Amygdala (tissue), 56 donors: ENCODE measurements at places on chromosomes 11 and 22.

DNA sequence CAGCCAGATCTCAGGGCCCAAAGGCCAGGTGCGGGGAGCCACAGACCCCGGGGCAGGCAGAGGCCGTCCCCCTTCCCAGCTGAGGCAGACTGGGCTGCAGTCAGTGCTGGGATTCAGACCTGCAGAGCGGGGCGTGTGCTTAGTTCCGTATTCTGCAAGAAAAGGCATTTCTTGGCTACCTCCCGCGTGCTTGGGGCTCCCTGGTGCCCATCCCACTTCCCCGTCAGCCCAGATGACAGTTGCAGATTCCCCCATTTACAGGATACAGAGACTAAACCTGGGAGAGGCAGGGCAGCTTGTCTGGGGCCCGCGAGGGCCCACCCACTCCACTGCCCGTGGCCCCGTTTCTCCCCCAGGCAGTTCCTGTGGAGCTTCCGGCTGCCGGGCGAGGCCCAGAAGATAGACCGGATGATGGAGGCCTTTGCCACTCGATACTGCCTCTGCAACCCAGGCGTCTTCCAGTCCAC is 18.3 kb downstream of the CYTH4 start:
- DNase-seq = no peak

DNA sequence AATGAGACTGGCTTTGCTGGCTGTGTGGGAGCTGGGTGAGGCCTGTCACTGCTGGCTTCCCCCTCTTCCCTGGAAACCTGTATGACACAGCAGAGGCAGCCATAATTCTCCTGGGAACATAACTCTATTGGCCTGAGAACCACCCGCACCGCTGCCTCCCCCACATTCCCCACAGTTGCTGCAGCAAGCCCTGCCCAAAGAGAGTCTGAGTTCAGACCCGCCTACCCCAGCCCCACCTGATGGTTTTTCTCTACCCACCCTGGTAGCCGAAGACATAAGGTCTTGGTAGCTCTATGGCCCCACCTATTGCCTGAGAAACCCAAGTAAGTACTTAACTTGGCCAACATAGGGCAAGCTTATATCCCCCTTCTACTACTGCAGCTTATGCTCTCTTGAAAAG is 174.8 kb downstream of the C11orf91 start:
- DNase-seq = no peak

- no peak for DNase-seq
These were observed 36.9 kb downstream of the CHRDL2 start for GRCh38 chr11:74694136-74694930.

- DNase-seq = no peak
These were observed 22.4 kb downstream of the RTCB start for GRCh38 chr22:32389685-32390084.

DNA sequence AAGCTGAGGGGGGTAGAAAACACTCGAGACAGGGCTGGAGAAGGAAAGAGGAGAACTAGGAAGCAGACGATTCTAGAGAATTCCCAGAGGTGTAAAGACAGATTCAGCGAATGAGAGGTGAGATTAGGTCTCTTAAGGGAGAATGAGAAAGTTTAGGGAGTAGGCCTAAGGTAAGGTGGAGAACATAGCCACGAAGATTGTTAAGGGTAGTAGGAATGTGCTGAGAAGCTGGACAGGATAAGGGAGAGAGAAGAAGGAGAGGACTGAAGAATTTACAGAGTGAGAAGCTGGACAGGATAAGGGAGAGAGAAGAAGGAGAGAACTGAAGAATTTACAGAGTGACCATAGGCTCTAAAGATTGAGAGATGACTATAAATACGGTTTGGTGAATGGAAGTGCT is 908 bp downstream of the PPME1 start:
- no peak for DNase-seq

GRCh38 chr11:607020-607780 is 8.6 kb downstream of the IRF7 start:
- no peak for DNase-seq

DNA sequence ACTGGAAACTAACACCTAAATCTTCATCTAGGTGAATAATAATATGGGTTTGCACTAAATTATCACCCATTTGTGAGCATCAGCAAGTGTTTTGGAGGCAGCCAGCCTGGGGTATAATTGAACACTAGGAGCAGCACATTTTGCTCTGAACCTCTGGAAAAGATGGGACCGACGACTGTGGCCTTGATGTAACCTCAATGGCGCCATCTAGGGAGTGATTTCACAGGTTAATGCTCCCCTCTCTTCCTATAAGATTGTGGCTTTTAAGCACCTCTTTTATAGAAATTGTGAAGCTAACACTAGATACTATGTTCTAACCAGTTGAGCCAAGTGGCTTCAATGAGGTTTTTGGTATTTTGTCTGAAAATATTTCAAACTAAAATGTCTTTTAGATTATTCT is 203.7 kb downstream of the NELL1 start:
- DNase-seq = no peak

DNA sequence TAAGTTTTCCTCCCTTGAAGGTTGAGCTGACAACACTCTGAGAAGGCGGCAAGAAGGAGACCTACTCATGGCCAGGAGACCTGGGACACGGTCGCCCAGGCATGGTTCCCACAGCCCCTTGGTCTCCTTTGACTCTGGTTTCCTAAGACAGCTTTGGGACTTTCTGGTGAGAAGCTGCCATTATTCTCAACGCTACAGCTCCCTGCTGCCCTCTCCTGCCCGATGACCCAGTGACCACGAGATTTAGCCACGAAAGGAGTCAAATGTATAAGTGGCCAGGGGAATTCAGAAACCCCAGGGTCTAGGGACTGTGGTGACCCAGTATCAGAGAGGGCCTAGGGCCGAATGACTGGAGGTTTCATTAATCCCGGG is 699 bp upstream of the SDF2L1 start:
- DNase-seq = no peak

DNA sequence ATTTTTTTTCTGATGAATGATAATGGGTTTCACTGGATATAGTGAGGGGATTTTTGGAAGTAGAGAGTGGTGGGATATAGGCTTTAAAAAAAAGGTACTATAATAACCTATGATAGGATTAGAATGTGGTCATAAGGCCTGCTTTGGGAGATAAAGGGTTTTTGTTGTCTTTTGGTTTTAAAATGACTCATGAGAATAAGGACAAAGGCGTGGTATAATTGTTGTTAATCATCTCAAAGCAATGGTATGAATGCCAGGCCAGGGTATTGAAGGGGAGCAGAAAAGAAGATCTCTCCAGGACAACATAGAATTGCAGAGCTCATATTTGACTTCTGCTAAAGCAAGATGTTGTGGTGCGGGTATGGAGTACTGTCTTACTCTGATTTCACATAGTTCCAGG is 579.4 kb downstream of the JRKL start:
- no peak for DNase-seq

- DNase-seq = no peak
These were observed 370.9 kb downstream of the TBC1D22A start for GRCh38 chr22:47133061-47133969.
